ENCODE measurements at places on chromosomes 6 and 20.
A peak's percentile ranks its signal among the peaks of the same experiment; 100 is the strongest.

DNA sequence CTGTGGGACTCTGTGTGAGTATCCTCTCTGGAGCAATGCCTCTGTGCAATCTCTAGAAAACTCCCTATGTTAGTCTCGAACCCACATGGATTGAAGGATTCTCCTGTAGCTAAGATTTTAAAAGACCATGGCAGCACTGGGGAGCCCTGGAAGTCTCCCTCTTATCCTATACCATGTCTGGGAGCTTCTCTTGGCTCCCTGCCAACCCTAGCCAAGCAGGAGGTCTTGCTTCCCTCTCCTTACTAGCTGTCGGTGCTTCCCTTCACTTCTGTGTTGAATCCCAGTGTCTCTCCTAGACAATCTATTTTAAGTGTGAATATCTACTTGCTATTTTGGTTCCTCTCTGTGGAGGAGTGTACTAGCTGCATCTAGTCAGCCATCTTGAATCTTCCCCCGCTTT is 118.8 kb upstream of the NRN1 start:
- DNase-seq = no peak

DNA sequence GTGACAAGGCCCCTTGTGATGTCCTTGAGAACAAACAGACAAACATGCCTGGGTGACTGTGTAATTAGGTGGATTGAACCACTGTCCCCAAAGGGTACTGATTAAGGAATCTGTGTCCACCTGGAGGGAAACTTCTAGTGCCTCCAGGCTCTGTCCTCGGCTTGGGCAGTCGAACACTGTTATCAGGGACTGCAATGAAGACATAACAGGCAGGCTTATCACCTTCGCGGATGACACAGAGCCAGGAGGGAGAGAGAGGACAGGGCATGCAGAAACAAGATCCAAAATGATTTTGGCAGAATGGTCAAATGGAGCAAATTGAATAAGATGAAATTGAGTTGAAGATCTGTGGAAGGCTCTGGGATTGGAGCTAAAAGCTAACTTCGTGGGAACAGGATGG is 60.9 kb upstream of the ZFAND3 start:
- DNase-seq = no peak

- no peak for DNase-seq
Observed at GRCh38 chr6:52666523-52666922, 4.4 kb upstream of the TMEM14A start.

DNA sequence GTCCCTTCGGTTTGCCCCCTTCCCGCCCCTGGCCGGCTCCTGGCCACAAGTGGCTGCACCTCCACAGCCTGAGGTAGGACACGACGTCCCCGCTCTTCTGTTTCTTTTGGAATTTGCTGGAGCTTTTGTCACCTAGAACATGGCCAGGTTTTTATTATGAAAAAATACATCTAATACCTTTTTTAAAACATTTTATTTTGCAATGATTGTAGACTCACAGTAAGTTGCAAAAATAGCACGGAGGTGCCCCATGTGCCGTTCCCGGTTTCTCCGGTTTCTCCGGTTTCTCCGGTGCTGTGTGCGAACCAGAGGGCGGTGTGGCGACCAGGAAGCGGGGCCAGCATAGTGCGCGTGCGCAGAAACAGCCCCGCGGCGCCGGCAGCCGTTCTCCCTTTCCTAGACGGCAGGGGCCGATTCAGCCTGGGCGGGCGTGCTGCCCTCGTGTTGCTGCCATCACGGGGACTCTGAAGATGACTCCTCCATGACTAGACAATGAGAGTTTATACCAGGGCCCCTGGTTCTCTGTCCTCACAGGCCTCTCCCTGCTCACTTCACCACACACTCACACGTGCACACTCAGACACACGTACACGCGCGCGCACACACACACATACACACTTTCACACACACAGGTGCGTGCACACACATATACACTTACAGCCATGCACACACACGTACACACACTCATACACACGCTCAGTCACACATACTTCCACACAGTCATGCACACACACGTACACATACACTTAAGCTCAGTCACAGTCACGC is 102.1 kb downstream of the TMEM242 start:
- peak; percentile 92 for DNase-seq

GRCh38 chr6:39228992-39229767 is at the start of gene KCNK5:
Gene KCNK5 (minus strand): TSS chr6:39229475. CDS start chr6:39229111, 364 bp downstream.
- DNase-seq = peak; percentile 91

- no peak for DNase-seq
Observed at GRCh38 chr6:160042014-160042773, 73.3 kb downstream of the IGF2R start.

- DNase-seq = peak; percentile 23
Observed at GRCh38 chr6:156154896-156155295, 622.3 kb upstream of the ARID1B start.

DNA sequence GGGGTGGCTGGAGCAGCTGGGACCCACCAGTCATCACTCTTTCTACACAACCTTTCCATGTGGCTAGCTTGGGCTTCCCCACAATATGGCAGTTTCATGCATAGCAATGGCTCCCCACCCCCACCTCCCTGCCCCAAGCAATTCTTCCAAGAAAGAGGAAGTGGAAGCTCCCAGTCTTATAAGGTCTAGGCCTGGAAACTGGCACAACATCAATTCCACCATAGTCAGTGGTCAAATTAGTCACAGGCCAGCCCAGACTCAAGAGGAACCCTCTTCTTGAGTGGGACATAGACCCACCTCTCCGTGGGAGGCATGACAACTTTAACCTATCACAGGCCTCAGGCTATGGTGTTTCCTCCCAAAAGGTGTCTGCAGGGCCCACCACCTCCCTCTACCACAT is 17.7 kb downstream of the TGM6 start:
- DNase-seq = no peak

- no peak for DNase-seq
Observed at GRCh38 chr6:87618531-87618930, 28.6 kb downstream of the ORC3 start.

GRCh38 chr6:38375341-38375740 is 264.4 kb downstream of the BTBD9 start:
- no peak for DNase-seq

DNA sequence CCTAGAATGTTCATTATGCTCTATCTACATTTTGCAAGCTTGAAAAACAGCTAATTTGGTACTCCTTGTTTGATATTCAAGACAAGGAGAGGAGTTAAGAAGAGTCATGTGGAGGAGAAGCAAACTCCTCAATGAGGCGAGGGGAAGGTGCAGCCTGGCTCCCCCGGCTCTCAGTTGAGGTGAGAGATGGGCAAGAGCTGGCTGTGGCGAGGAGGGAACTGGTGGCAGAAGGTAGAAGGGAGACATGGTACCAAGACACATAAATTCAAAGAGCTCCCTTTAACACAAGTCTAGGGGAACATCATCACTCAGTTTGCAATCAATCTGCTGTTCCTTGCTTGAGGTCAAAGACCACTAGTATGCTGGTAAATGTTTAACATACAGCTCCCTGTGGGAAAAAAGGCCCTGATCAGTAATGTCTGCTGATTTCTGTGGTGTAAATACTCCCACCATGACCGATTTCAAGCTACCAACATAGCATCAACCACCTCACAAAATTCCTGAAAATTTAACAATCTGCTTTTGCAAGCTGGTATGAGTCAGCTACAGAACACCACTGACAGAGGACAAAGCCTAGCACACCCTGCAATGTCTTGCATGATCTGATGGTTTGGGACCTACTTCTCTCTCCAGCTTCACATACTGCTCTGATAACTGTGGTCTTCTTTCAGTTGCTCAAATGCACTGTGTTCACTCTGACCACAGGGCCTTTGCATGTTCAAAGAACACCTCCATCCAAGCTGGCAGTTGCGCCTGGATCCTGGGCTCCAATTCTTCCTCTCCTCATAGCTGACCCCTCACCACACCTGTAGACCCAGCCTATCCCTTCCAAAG is 516.3 kb upstream of the CHD6 start:
- DNase-seq = no peak

DNA sequence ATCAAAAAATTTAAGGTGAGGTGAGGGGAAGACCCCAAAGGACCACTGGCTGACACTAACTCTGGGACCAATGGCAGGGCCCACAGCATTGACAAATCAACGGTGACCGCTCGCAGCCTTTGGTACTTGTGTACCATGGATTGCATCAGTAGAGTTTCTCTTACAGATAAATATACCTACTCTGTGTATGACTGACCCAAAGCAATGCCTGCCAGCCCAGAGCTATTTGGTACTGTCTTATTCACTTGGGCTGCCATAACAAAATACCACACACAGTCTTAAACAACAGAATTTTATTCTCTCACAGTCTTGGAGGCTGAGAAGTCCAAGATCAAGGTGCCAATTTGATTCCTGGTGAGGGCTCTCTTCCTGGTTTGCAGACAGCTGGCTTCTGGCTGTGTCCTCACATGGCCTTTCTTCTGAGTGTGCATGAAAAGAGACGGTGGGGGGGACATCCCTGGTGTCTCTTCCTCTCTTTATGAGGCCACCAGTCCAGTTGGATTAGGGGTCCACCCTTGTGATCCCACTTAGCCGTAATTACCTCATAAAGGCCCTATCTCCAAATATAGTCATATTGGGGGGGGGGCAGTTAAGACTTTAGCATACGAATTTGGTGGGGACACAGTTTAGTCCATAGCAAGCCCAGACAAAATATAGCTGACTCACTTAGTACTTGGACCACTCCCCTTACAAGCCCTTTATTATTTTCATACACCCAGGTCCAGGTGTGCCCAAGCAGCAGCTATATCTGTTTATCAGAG is 336.3 kb downstream of the CD83 start:
- DNase-seq = peak; percentile 43

DNA sequence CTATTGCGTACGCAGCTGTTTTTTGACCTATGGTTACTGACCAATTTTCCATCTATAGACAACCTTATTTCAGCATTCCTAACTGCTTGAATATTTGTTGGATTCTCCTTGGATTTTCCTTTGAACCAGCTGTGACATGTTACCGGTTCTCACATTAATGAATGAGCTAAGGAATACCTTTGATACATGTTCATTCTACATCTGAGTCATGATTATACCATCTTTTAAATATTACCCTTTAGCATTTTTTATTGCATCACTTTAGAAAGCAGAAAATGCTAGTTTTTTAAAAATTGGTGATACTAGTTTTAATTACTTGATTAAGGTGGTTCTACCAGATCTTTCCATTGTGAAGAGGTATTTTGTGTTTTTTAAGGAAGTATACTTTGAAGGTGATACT is 1.9 kb upstream of the IGF2R start:
- DNase-seq = no peak

DNA sequence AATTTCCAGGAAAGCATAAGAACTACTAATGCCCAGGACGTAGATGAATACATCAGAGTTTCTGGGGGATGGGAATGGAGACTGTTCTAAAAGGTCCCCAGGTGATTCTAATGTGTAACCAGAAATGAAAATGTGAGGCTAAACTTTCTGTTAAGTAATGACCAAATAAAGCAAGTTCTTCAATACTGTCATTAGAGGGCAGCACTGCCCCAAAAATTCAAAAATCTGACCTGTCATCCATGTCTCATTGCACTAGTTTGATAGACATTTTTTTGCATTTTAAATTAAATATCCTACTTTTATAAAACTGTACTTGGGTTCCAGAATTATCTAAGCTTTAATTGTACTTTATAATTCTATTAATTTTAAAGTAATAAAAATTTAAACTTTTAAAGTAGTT is 94.9 kb downstream of the RFX6 start:
- peak; percentile 23 for DNase-seq

All from activated CD4-positive, alpha-beta T cell treated with anti-CD3 and anti-CD28 coated beads for 48 hours (primary cell).